Smooth muscle cell of bladder (primary cell): ENCODE measurements at places on chromosomes 12 and 14. TPM values are rescaled to one million over a fixed set of nuclear protein-coding genes. Genes with fewer than 3 reads are reported as not detected.

GPD1 gene
- total RNA-seq = not detected in 2 replicates

AICDA gene
- not detected in 2 replicates for total RNA-seq

YEATS4 gene
- total RNA-seq = 8.8 and 9.0 TPM in 2 replicates

SLC5A8 gene
- not detected in 2 replicates for total RNA-seq

G2E3 gene
- 11.0 and 13.8 TPM in 2 replicates for total RNA-seq

CLEC4A gene
- 0.28 and 0.65 TPM in 2 replicates for total RNA-seq

ITGB7 gene
- total RNA-seq = 0.14 and 0.37 TPM in 2 replicates

LRP1-AS gene
- not detected in 2 replicates for total RNA-seq

PLEKHG7 gene
- not detected in 2 replicates for total RNA-seq
